ENCODE measurements at places on chromosomes 7 and 10. TPM values are rescaled to one million over a fixed set of nuclear protein-coding genes. Genes with fewer than 3 reads are reported as not detected.

Gene FGFBP3
- 0.57 TPM for total RNA-seq

Gene CYP2C9
- total RNA-seq = 4.8 TPM

Gene PAX4
- not detected for total RNA-seq

Gene POU6F2
- total RNA-seq = not detected

Gene CH25H
- 15.8 TPM for total RNA-seq

Gene SPDYE1
- total RNA-seq = not detected

Gene FAM131B
- total RNA-seq = 0.64 TPM

Gene LOXL4
- 0.19 TPM for total RNA-seq

Gene SPACDR
- not detected for total RNA-seq

Gene EVX1
- total RNA-seq = not detected

Gene ZNF783
- total RNA-seq = 5.3 TPM

Gene SCRN1
- 27.8 TPM for total RNA-seq
